ENCODE measurements at places on chromosomes 11 and 22.

DNA sequence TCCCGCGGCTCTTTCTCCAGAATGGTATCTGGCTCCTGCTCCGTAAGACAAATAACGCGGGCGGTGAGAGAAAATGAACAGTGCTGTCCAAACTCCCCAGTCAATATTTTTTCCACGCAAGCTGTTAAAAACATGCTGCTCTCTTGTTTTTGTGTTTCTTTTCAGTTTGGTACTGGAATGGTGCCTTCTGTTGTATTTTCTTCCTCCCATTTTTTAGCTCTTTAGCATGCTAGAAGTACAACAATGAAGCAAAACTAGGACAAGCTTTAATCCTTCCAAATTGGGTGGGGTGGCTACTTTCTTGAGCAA, 599 bp upstream of the PPP2R1B start:
- no peak for DNase-seq

GRCh38 chr22:24463071-24463760, 31.9 kb upstream of the UPB1 start:
- DNase-seq = no peak

GRCh38 chr22:43053176-43053575, 36.0 kb downstream of the TTLL1 start:
- DNase-seq = no peak

DNA sequence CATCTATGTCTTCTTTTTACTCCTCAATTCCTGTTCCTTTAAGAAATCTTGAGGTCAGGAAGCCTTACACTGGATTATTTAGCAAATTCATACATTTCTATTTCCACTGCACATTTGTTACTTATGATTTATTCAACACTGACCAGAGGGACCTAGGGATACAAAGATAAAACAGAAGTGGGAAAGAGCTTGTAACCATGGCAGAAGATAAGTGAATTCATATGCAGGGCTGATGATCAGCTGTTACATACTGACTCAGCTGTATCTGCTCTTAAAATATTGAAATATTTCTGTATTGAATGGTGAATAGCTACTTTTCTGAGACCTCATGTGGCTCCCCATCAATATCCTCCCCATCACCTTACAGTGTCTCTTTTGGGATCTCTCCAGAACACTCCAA, 25.2 kb downstream of the HORMAD2 start:
- DNase-seq = no peak

GRCh38 chr11:73519266-73519665, 78.6 kb downstream of the FAM168A start:
- no peak for DNase-seq

DNA sequence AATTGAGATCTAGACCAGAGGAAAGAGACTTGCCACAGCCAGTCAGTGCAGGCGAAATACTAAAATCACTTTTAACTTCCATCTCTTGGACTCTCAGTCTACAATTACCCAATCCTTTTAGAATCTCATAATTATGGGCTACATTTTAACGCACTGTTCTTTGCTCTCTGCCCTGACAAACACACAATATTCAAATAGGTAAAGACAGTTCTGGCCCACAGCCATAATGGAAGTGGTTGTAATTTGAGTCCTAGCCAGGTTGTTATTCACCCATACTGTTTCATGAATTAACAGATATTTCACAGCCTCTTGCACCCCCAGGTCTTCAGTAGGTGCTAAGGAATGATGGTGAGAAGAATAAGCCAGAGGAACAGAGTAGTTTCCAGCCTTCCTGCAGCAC, 830 bp downstream of the C11orf97 start:
- no peak for DNase-seq

DNA sequence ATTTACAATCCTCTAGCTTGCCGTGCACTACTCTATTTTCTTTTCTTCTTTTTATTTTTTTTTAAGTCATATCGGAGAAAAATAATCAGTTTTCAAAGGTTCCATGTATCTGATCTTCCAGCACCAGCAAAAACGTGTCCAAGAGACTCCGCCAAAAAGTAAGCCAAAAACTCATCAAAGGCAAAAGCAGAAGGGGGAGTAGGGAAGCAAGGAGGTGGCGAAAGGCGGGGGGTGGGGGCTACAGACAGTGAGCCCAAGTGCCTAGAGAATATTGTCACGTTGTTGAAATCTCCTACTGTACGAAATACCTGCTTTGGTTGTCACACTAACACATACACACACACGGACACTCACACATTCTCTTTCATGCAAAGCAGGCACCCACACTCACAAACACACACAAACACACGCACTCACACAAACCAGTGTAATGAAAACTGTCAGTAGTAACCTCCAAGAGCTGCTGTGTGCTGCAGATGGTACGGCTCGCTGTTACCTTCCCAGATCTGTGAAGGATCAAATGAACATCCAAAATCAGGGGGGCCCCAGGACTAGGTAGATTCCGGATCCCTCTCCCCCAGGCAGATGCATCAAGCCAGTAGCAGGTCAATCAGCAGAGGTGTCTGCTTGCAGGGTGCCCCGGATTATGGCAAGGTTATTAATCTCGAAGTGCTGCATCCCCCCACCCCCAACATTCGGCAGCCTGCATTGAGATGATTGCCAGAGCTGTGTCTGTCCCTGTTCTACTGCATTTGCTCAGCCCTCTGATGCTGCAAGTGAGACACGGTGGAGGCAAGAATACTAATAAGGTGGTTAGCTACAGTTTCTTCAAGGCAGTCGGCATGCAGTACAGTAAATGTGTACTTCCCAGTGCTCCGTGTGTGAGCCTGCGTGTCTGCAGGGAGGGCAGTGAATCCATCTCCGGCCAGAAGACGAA, at the start of gene LRRC4C:
LRRC4C (minus strand) TSS at position 188 of the 937 bp plus-strand sequence.
- DNase-seq = no peak

GRCh38 chr11:44833877-44834452, 107.2 kb downstream of the TSPAN18 start:
- DNase-seq = no peak

All from stimulated activated CD4-positive, alpha-beta T cell treated with anti-CD3 and anti-CD28 coated beads, Interleukin-1b, Interleukin-23, amount 100 ng/mL, for 1 hour (primary cell).